ENCODE measurements at places on chromosomes 16 and 17.

- no peak for DNase-seq
Measured at GRCh38 chr16:27980076-27980775, 83.3 kb downstream of the GSG1L start.

DNA sequence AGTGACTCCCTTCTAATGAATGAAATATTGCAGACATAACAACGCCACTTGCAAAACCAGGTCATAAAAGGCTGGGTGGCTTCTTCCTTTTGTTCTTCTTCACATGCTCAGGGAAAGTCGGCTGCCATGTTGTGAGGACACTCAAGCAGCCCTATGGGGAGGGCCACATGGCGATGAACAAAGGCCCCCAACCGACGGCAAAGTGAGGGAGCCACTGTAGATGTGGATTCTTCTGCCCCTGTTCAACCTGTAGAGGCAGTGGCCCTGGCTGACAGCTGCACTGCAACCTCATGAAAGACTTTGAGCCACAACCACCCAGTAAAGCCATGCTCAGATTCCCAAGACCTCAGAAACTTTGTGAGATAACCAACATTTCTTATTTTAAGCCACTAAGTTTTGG lies 203.5 kb upstream of the TNRC6C start:
- no peak for DNase-seq

DNA sequence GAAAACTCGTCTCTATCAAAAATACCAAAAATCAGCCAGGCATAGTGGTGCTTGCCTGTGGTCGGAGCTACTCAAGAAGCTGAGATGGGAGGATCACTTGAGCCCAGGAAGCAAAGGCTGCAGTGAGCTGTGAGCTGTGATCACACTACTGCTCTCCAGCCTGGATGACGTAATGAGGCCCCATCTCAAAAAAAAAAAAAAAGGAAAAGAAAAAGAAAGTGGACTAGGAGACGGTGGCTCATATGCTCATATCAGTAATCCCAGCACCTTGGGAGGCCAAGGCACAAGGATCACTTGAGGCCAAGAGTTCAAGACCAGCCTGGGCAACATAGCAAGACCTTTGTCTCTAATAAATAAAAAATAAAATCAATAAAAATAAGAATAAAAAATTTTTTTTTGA lies 8.8 kb upstream of the SUMO2 start:
- DNase-seq = no peak

DNA sequence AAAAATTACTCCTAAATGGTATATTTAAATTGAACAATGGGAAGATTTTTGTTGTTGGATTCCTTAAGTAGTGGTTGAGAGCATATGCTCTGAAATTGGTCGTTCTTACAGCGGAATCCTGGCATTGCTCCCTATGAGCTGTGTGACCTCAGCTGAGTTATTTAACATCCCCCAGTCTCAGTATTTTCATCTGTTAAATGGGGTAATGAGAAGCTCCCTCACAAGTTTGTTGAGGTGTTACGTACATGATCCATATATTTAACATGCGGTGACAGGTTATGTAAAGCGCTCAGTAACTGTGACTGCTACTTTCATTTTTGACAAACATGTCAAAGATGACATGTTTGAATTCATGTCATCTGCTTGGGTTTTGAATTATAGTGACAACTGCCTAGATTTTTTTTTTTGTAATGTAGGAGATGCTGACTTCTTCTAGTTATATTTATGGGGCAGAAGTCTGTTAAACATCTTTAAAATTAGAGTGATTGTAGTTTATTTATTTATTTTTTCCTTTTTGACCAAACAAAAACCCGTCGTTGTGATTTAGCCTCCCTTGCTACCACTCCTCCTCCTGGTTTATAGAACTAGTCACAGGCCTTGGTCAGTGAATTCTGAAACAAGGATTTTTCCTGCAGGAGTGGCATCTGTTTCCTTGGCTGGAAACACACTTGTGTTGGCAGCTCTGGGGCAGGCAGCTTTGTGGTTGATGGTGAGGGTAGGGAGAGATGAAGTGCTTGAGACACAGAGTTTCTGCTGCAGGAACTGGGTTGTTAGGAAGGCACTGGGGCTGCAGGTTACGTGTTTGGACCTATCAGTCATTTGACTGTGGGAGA lies 268.8 kb downstream of the SNX29 start:
- DNase-seq = no peak

DNA sequence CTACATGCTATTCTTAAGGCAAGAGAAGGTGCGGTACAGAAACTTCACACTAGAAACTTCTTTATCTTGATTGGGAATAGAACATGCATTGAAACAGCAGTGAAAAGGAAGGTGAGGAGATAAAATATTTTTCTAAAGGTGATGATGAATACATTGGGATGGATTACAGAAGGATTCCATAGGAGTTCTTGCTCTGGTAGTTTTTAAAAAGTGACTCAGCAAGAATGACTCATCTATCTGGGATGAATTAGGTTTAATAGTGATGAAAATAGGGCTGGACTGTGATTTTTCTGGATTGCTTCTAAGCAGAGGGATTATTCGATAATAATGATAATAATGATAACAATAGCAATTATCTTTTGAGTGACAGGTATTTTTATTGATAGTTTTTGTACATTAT lies 65.6 kb upstream of the HS3ST4 start:
- no peak for DNase-seq

DNA sequence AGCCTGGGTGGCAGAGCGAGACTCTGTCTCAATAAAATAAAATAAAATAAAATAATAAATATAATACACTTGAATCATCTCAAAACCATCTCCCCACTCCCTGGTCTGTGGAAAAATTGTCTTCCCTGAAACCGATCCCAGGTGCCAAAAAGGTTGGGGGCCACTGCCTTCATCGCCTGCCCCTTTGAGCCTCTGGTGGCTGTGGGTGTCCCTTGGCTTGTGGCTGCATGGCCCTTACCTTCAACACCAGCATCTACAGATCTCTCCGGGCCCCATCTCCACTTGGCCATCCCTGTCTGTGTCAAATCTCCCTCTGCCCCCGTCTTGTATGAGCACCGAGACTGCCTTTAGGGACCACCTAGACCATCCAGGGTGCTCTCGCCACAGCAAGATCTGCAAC lies 177.3 kb downstream of the SEC14L1 start:
- no peak for DNase-seq

- DNase-seq = no peak
Measured at GRCh38 chr17:21353326-21354010, 22.7 kb upstream of the KCNJ12 start.

GRCh38 chr17:65856865-65857264 lies 295.4 kb upstream of the AXIN2 start:
- DNase-seq = no peak

DNA sequence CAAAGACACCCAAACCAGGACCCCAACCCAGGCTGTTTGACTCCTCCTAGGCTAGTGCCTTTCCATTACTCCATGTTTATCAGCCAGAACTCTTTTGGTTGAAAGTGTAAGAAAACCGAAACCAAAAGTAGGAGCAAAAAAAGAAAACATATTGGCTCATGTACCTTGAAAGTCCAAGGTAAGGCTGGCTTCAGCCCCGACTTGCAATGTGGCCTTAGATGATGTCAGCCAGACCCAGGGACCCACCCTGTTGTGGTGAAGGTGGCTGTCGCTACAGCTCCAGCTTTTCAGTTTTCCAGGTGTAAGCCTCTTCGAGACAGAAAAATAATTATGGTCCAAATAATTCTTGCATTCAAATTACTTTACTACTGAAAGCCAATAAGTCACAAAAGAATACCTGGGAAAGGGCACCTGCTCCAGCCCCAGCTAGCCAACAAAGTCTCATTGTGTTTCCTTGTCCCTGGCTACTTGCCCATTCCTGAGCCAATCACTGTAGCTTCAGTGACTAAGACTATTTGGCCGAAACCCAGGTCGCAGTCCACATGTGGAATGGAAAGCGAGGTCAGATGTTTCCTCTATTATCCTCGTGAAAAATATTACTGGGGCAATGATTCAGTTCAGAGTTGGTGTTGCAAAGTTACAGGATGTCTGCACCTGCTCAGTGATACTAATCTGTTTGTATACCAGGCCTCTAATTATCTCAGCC lies 20.7 kb downstream of the DNAH9 start:
- DNase-seq = no peak

DNA sequence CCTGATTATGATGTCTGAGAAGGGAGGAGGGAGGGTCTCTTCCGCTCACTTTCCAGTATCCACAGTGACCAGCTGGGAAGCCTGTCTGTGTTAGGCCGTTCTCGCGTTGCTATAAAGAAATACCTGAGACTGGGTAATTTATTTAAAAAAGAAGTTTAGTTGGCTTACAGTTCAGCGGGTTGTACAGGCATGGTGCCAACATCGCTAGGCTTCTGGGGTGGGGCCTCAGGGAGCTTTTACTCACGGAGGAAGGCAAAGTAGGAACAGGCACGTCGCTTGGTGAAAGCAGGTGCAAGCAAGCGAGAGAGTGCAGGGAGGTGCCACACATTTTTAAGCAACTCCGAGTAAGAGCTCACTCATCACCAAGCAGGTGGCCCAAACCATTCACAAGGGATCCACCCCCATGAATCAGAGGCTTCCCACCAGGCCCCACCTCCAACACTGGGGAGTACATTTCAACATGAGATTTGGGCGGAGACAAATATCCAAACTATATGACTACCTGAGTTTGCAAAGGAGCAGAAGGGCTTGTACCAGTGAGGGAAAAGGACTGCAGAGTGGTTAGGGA lies 137.5 kb downstream of the CCDC182 start:
- no peak for DNase-seq

GRCh38 chr17:19996502-19996901 lies 12.7 kb upstream of the SPECC1 start:
- no peak for DNase-seq

DNA sequence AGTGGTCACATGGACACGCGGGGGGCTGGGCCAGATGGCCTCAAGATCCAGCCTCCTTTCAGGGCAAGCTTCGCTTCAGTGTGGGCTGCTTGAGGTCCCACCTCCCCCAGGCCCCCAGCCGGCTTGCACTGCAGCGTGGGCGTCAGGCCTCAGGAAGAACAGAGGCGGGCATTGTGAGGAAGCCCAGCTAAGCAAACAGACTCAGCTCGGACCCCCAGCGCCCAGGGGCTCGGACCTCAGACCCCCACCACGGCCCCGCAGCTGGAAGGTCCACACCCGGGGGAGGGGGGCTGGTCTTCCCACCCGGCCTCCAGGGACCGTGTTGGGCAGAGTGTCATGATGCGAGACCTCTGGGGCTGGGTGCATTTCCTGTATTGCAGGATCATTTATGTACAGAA lies 24.7 kb upstream of the ZNF469 start:
- DNase-seq = no peak

GRCh38 chr16:11560701-11561453 lies 25.8 kb downstream of the LITAF start:
- no peak for DNase-seq

DNA sequence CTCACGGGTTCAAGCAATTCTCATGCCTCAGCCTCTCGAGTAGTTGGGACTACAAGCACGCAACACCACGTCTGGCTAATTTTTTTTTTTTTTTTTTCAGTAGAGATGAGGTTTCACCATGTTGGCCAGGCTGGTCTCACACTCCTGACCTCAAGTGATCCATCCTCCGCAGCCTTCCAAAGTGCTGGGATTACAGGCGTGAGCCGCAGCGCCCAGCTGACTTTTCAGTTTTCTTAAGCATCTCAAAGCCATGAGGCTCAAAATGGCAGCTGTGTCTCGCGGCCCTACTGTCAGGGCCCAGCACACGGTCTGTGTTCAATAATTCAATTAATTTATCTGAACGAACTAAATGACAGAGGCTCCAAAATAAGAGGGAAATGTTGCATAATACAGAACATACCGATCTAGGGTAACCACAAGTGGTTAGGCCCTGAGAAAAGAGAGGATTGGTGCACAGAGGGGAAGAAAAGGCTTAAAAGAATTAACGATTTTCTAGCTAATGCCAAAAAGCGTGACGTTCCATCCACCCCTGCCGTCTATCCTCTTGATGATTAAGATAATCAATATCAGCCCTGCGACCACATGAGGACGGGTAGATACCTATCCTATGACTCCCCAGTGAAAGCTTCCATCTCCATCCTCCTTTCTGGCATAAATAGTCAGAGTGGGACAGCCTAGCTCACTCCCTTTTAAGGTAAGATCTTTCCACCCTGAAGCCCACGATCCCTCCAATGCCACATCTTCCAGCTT lies 136.9 kb downstream of the SLC39A11 start:
- no peak for DNase-seq

GRCh38 chr16:22353933-22354541 lies 20.4 kb downstream of the CDR2 start:
- no peak for DNase-seq

GRCh38 chr17:37516127-37516571 lies 26.5 kb downstream of the DUSP14 start:
- no peak for DNase-seq

- no peak for DNase-seq
Measured at GRCh38 chr17:61904094-61904710, 23.6 kb downstream of the INTS2 start.

DNA sequence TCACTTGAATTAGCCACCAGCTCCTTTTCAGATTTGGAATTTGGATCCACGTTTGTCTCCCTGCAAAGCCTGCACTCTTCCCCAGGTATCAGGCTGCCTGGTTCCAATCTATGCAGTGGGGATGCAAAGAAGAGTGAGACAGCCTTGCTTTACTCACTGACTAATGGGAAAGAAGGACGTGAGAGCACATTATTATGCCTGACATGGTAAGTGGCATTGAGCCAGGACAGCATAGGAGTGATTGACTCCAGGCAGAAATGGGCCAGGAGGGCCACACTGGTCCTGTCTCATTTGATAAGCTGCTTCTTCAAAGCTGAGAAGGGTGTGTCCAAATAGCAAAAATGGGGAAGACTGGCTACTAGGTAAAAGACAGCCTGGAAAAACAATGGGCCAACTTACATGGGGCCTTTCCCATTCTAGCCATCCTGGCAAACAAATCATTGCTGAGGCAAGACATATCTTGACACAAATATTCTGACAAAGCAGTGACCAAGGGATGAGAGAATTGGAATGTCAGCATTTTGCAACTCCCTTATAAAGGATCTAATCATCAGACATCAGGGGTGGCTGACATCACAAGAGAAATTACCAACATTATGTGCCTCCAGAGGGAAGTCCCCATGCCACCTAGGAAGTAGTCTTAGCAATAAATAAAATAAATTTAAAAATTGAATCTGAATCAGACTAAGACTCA lies 38.6 kb downstream of the CDH11 start:
- DNase-seq = no peak

Measured in NCI-H748 treated with DMSO at 0.1 percent for 48 hours (cell line).